ENCODE measurements at places on chromosomes 6 and 20.

DNA sequence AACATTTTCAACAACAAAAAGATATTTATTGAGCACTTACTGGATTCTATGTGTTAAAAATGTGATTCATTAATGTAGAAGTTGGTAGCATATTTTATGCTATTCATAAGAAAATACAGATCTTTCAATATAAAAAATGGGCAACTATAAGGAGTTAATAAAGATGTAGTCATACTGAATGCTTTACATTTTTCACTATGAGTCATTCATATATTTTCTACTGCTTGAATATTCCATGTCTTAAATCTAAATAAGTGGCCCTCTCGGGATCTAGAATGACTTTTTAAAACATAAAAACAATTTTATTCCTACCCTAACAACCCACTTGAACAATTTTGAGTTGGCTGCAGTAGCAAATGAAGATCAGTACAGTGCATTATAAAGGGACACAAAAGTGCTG, 362.1 kb downstream of the PHF3 start:
- DNase-seq: no peak

DNA sequence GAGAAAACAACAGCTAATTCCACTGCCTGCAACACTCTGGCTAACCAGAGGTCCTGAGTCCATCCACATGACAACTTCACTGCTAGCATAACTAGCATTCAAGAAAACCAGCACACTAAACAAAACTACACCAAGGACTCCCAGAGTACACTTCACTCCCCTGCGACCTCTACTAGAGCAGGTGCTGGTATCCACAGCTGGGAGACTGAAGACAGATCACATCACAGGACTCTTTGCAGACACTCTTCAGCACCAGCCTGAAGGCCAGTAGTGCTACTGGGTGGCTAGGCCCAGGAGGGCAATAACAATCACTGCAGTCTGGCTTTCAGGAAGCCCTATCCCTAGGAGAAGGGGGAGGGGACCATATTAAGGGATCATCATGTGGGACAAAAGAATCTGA, 54.4 kb upstream of the MYB start:
- DNase-seq: no peak

DNA sequence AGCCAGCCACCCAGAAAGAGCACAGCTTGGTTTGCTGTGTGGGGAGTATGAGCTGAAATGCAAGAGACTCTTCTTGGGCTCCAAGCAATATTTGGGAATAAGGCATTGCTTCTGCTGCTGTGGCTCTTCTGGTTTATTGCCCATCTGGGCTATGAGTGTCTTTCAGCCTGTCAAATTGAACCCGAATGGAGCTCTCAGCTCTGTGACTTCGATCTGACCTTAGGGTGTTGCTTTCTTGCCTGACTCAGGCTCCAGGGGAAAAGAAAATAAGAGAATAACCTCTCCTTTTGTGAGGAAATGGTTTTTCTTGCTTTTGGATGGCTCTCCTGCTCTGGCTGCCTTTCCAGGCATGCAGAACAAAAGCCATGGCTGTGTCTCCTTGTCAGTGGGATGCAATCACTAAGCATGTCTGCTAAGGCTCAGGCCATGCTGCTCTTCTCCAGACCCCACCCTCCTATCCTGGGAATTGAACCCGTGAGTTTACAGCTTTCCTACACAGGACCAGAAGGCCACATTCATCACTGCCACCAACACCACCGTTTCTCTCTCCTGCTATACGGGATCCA, 169.4 kb upstream of the JAG1 start:
- DNase-seq: no peak

DNA sequence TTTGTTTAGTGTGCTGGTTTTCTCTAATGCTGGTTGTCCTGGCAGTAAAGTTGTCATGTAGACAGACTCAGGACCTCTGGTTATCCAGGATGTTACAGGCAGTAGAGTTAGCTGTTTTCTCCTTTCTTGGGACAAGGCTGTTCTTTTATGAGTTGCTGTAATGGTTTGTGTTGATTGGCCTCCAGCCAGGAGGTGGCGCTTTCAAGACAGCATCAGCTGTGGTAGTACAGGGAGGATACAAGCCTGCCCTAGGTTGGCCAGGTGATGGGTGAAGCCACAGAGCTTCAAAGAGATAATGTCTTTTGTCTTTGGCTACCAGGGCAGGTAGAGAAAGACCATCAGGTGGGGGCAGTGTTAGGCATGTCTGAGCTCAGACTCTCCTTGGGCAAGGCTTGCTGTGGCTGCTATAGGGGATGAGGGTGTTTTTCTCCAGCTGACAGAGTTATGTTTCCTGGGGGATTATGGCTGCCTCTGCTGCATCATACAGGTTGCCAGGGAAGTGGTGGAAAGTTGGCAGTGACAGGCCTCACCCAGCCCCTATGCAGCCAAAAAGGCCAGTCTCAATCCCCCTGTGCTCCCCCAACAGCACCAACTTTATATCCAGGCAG, 127.2 kb upstream of the TAB2 start:
- peak; percentile 35 for DNase-seq

- DNase-seq: peak; percentile 27
Measured at GRCh38 chr20:63578224-63579016, 4.4 kb upstream of the HELZ2 start.

- no peak for DNase-seq
Measured at GRCh38 chr6:26543953-26544352, 5.8 kb downstream of the HMGN4 start.

- no peak for DNase-seq
Measured at GRCh38 chr6:80223743-80224212, 117.3 kb downstream of the BCKDHB start.

DNA sequence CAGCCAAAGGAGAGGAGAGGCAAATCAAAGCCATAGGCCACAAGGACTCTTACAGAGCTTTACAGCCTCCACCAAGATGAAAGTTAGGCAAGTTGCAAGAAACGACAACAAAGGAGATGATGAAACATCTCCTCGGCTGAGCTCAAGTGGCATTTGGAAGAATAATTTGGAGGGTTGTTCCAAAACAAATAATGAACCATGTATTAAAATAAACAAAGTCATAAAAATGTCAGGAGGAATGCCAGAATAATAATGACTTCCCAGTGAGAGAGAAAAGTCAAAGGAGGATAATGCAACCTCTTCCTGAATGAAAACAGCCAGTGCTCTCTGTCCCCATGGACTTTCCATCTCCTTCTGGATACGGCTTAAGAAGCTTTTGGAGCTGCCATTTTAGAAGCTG, 371.4 kb upstream of the ID4 start:
- no peak for DNase-seq

- no peak for DNase-seq
Measured at GRCh38 chr20:41440882-41441281, 74.3 kb upstream of the EMILIN3 start.

GRCh38 chr6:164039954-164040375, 625.4 kb downstream of the QKI start:
- DNase-seq: no peak

GRCh38 chr6:106250953-106251352, 74.6 kb downstream of the ATG5 start:
- no peak for DNase-seq

- peak; percentile 85 for DNase-seq
Measured at GRCh38 chr6:137705160-137706082, 161.6 kb upstream of the TNFAIP3 start.

- DNase-seq: peak; percentile 55
Measured at GRCh38 chr6:28922821-28923317, 916 bp downstream of the TRIM27 start.

GRCh38 chr6:106574741-106575458, 54.4 kb downstream of the RTN4IP1 start:
- no peak for DNase-seq

- no peak for DNase-seq
Measured at GRCh38 chr6:163754866-163755265, 340.3 kb downstream of the QKI start.

- DNase-seq: peak; percentile 53
Measured at GRCh38 chr6:144013486-144013909, 5.4 kb upstream of the PLAGL1 start.

GRCh38 chr6:161319231-161319630, 45.4 kb upstream of the AGPAT4 start:
- no peak for DNase-seq

GRCh38 chr6:15148356-15148946, 97.4 kb upstream of the JARID2 start:
- no peak for DNase-seq

- DNase-seq: no peak
Measured at GRCh38 chr6:37061157-37061804, 55.8 kb downstream of the FGD2 start.

DNA sequence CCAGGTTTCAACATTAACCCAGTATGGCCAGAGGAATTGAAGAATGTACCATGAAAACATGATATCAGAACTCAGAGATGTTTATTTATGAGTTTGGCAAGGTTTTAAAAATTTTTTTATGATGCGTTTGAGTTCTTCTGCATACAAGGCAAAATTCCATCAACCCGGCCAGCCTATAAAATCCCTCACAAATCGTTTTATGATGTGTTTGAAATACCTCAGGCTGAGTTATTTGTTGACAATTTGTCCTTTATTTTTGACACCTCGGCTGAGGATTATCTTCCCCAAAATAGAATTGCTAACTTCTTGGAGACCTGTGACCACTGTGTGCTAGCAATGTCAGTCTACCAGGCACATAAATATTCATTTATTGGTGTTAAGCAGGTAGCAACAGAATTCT, 91.9 kb upstream of the SLC24A3 start:
- DNase-seq: no peak

DNA sequence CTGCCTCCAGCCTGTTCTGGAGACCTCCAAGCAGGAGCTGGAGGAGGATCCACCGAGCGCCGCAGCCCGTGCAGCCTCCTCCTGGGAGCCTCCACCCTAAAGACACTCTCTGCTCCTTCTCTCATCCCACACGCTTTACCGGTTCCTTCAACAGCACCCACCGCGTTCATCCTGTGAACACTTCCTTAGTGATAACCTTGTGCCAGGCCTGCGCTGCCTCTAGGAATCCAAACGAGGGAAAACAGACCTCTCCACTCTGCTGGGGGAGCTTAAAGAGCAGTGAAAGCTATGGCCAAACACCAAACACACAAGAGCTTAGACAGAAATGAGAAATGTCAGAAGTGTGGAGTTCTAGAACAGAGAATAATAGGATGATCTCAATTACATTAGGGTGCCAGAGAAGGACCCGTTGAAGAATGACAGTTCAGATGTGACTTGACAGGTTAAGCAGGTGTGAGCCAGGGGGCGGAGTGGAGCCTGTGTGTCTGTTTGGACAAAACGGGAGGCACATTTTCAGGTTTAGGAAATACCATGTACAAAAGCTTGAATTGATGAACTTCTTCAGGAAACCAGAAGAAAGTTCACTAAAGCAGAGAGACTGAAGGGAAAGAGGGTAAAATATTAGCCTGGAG, 28.5 kb upstream of the HLA-DRB5 start:
- DNase-seq: no peak

- DNase-seq: no peak
Measured at GRCh38 chr6:15526212-15526701, 136.6 kb downstream of the DTNBP1 start.

- no peak for DNase-seq
Measured at GRCh38 chr6:45613656-45614055, 235.9 kb upstream of the SUPT3H start.

- no peak for DNase-seq
Measured at GRCh38 chr6:11298651-11299420, 66.4 kb upstream of the NEDD9 start.

DNA sequence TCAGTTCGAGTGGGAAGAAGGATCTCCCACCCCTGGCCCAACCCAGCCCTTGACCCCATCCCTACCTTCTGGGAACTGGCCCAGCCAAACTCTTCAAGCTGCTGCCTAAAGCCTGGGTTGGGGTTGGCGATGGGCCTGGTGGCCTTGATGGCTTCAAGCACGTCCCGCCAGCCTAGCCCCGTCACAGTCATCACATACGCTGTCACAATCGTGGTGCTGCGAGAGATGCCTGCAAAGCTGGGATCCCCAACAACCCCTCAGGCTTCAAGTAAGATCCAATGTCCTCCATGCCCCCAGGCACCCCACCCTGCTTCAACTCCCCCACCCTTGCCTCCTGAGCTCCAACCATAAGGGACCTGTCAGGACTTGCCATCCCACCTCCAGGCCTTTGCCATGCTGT, 7.8 kb downstream of the DUSP15 start:
- no peak for DNase-seq

DNA sequence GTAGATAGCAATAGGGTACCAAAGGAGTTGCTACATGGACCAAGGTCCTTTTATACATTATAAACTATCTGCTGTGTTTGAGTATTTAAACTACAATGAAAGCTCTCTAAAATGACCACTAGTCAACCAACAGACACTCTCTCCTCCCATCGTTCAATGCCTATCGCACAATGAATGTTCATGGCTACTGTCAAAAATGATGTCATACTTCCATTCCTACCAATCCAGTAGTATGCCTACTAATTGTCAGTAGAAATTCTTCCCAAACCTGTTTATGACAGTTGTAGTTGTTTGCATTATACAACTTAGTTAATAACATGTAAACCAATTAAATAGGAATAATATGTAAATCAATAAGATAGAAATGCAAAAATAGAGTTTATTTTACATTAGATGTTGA, 39.0 kb upstream of the VSX1 start:
- no peak for DNase-seq

GRCh38 chr6:150079604-150080003, 10.7 kb upstream of the ULBP3 start:
- peak; percentile 85 for DNase-seq

DNA sequence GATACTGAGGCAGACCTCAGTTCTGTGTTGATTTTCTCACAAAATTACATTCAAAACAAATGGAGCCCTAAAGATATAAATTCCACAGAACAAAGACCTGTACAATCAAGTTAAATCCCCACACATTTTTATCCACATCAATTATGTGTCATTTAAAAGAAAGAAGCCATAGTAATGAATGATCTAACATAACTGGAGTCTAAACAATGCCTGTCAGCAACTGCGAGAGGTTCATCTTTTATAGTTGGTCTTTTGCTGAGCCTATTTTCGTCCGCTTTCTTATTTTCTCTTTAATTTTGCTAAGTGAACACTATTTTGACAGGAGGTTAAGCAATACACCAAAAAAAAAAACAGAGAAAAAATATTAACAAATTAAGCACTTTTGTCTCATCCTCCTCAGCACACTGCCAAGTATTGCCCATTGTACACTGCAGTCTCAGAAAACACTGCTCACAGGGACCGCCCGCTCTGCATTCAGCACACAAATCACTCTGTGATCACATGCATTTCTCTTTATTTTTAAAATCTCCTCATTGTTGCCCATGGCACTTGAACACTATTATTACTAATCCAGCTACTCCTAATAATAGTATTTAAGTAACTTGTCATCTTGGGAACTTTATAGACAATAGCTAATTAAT, 140.8 kb downstream of the BTBD9 start:
- no peak for DNase-seq

DNA sequence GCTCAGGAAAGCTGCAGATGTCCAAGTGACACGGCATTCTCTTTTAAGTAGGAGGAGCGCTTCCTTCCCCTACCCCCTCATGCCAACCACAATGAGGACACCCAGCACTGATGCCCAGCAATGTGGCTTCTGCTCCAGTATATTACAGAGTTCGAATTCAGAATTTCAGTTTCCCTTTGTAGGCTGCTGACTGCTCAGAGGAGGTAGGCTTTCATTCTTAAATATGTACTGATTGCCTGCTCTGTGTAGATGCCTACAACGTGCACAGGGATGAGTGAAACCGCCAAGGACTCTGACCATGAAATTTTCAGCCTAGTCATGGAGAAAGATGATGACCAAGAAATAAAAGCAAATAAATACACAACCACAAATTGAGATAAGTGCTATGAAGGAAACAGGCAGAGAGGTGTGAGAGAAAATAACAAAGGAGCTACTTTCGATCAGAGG, 50.9 kb upstream of the TNFAIP3 start:
- peak; percentile 34 for DNase-seq
